ENCODE measurements at places on chromosomes 1 and 21. TPM values are rescaled to one million over a fixed set of nuclear protein-coding genes. Genes with fewer than 3 reads are reported as not detected.

TTC34 gene
- 0.16 TPM for polyA plus RNA-seq

PRUNE1 gene
- 7.3 TPM for polyA plus RNA-seq

ESPN gene
- 0.13 TPM for polyA plus RNA-seq

PSRC1 gene
- 20.3 TPM for polyA plus RNA-seq

DPM3 gene
- 307 TPM for polyA plus RNA-seq

RAD54L gene
- 11.5 TPM for polyA plus RNA-seq

HCRTR1 gene
- polyA plus RNA-seq, result not detected

LAMB3 gene
- polyA plus RNA-seq, result 14.1 TPM

TIAM1 gene
- 2.4 TPM for polyA plus RNA-seq

RIPPLY3 gene
- polyA plus RNA-seq, result 0.03 TPM

ACTA1 gene
- polyA plus RNA-seq, result 0.21 TPM

Measured in SK-N-SH (cell line).